ENCODE measurements at places on chromosomes 4 and X.

- DNase-seq = no peak
Measured at GRCh38 chr4:58962424-58962823, 1852.2 kb upstream of the IGFBP7 start.

DNA sequence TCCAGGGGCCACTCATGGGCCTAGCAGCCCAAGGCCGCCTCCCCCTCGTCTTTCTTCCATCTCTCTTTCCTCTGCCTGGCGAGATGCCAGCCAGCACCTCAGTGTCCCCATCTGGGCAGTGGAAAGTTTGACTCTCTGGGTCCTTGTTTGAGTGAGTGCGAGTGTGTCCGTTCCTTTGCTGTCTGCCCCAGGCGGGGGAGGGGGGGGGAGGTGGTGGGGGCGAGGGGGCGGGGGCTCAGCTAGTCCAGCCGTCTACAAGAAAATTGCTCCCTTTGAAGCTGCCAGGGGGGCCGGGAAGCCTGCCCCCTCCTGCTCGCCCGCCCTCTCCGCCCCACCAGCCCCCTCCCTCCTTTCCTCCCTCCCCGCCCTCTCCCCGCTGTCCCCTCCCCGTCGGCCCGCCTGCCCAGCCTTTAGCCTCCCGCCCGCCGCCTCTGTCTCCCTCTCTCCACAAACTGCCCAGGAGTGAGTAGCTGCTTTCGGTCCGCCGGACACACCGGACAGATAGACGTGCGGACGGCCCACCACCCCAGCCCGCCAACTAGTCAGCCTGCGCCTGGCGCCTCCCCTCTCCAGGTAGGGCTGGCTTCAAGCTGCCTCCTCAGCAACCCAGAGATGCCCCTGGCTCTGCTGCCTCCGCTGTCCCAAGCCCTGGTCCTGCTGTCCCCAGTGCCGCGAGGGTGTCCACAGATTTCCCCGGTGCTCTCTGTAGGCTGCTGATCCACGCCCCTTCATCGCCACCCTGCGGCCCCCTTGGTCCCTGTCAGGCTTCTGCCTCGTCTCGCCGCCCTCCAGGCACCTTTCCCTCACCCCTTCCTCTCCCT, at the start of gene BGN:
Gene BGN (plus strand): TSS at position 440 of the 821 bp plus-strand sequence. CDS start 9,652 bp downstream, outside the sequence.
- no peak for DNase-seq

DNA sequence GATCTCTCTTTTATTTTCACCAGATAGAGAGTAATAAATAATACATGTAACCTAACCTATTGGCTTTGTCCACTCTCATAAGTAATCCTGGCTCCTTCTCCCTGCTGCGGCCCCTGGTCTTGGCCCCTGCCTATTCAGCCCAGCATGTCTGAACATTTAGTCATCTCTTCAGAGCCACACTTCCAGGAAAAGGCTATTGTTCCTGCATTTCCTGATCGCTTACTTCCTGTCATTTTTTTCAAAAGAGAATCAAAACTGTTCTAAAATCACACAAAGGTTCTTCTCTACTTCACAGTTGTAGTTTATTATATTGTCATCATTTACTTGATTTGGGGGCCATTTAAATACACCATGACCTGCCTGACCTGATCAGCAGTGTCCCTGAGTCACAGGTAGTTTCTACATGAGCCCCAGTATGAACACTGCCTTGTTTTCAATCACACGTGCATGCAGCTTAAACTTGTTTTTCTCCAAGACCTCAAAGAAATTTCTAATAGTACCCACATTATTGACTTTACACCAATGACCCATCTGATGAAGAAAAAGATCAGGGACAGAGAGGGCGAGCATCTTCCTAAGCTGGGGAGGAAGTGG, 47.4 kb upstream of the KDR start:
- peak; percentile 58 for DNase-seq

DNA sequence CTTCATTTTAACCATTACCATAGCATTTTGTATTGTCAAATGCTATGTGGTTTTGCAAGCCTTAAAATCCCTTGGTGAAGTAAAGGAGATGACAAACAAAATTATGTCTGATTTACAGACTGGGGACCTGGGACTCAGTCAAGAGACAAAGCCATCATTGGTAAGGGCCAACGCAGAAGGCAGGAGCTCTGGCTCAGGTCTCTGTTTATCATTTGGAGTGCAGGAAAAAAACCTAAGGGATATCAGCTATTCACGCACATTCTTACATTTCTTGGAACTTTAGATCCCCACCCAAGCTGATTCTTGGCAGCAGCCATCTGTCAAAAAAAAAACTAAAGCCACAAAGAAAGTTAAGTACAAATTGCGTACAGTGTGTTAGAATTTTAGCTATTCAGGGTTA, 731.9 kb downstream of the STPG2 start:
- DNase-seq = no peak

DNA sequence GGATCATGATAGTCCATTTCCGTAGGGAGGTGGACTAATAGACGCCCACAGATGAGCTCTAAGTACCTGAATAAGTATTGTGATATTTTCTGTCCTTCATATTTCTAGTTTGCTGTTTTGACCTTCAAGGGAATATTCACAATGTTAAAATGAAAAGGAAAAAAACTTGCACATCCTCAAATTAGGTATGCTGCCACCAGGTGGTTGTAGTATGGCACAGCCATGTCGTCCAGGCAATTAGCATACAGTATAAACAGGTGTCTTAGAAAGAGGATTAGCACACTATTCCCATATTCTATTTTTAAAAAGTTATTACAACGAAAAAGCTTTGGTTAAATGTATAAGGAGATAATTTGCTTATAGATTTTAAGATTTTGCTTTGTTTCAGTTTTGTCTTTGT, 802.0 kb downstream of the RPA4 start:
- DNase-seq = no peak

- DNase-seq = no peak
Measured at GRCh38 chr4:90960840-90961239, 833.6 kb downstream of the CCSER1 start.

DNA sequence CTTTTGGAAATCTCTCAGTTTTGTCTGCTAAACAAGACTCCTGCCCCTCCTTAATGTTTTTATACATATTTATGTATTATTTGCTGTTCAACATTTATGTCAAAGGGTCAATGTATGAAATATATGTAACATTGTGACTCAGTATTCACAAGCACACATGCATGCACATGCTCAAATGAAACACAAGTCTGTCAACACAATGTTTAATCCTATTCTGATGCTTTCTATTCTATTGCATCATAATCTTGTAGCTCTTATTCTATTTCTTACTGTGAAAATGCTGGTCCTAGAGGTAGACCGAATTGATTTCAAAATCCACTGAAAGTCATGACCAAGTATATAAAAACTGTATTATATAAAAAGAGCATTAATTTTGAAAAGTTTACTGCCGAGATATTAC, 1463.3 kb downstream of the C4orf33 start:
- DNase-seq = peak; percentile 5

DNA sequence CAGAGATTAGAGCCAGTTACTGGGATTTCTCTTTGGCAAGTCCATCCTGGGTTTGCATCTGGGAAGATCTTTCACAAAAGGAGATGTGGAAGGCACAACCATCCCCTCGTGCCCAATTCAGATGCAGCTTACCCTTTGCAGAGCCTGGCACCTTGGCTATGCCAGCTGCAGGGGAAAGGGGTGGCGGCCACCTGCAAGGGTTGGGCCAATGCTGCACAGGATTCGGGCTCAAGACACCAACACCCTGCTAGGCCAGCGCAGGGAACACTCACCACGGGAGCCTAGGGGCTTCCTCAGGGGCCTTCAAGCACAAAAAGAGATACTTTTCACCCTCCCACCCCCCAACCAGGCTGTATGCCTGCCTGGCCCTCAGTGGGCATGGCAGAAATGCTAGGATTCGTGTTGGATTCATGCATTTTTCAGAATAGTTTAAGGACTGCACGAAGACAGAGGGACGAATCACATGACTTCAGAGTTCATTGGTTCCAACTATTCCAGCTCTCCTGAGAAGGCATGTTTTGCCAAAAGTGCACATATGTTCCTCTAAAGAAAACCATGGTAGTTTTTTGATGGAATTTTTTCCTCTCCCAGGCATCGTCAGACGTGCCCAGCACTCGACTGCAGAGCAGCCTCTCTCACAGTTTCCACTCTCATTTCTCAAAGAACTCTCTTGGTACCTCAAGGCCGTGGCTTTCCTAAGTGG, 94.4 kb downstream of the PHKA2 start:
- no peak for DNase-seq

GRCh38 chrX:51569561-51569960, 49.2 kb downstream of the CENPVL3 start:
- no peak for DNase-seq

DNA sequence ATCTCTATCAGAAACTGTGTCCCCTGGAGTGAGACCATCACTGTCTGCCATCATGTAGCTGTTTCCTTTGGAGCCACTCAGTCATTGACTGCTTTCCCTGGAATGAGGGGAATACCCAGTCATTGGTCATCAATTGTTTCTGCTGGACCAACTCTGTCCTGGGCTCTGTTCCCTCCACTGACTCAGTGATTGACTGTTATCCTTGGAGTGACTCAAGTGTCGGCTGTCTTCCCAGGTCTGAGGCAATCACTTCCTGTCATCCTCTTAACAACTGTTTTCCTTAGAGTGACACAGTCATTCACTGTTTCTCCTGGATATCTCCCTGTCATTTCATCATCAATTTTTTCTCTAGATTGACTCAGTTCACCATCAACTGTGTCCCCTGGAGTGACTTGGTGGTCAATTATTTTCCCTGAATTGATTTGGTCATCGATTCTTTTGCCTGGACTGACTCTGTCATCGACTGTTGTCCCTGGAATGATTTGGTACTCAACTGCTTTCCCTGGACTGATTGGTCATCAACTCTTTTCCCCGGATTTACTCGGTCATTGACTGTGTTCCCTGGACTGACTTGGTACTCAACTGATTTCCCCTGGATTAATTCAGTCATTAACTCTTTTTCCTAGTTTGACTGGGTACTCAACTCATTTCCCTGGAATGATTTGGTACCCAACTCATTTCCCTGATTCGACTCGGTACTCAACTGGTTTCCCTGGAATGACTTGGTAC, 327.9 kb upstream of the VCX start:
- no peak for DNase-seq

- DNase-seq = no peak
Measured at GRCh38 chr4:85367815-85368214, 107.1 kb upstream of the ARHGAP24 start.

- no peak for DNase-seq
Measured at GRCh38 chrX:130079824-130080406, 30.4 kb downstream of the ELF4 start.

- no peak for DNase-seq
Measured at GRCh38 chrX:86146102-86146501, 2.1 kb upstream of the DACH2 start.

- DNase-seq = peak; percentile 7
Measured at GRCh38 chr4:10500776-10501175, 43.5 kb upstream of the ZNF518B start.

GRCh38 chr4:79025170-79025569, 85.9 kb upstream of the PAQR3 start:
- DNase-seq = no peak

GRCh38 chr4:126678618-126679017, 954.1 kb upstream of the INTU start:
- no peak for DNase-seq

DNA sequence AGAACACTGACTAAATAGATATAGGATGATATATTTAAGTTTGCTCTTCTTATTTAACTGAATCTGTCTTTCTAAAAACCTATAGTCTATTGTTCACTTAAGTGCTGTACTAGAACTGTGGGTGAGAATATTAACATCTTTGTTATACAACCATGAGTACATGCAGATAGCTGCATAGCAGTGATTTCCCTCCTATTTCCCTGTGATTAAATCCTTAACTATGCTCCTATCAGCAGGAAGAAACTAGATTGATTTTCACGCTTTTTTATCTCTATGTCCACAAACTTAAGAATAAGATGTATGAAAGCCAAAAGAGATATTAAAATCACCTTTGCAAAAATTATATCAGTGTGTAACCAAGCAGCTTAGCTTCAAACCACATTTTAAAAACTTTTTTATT, 11.3 kb upstream of the UGT2A3 start:
- no peak for DNase-seq

- no peak for DNase-seq
Measured at GRCh38 chrX:105006996-105007395, 213.5 kb downstream of the TEX13A start.

DNA sequence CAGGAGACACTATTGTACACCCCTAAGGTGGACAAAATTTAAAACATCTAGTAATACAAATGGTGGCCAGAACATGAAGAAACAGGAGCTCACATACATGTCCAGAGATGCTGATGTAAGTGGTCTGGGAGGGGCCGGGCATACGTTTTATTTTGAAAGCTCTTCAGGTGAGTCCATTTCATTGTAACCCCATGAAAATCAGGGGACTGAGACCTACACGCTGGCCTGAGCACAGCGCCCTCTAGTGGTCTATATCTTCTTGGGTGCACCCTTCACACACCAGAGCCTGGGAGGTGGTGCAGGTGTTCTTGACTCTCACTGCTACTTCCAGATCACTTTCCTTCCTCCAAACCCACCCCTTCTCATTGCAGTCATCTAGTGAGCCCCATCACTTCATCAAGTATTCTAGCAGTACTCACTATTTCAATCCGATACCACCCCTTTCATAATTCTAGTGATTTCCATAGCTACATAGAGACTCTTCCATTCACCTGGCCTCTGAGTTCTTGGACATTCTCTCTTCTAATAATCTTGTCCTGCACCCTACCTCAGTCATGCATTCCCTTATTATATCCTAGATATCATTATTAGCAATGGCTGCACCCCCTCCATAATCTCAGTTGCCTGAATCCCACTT, 4.3 kb upstream of the TLR6 start:
- no peak for DNase-seq

- no peak for DNase-seq
Measured at GRCh38 chr4:82639971-82640370, 78.2 kb upstream of the TMEM150C start.

DNA sequence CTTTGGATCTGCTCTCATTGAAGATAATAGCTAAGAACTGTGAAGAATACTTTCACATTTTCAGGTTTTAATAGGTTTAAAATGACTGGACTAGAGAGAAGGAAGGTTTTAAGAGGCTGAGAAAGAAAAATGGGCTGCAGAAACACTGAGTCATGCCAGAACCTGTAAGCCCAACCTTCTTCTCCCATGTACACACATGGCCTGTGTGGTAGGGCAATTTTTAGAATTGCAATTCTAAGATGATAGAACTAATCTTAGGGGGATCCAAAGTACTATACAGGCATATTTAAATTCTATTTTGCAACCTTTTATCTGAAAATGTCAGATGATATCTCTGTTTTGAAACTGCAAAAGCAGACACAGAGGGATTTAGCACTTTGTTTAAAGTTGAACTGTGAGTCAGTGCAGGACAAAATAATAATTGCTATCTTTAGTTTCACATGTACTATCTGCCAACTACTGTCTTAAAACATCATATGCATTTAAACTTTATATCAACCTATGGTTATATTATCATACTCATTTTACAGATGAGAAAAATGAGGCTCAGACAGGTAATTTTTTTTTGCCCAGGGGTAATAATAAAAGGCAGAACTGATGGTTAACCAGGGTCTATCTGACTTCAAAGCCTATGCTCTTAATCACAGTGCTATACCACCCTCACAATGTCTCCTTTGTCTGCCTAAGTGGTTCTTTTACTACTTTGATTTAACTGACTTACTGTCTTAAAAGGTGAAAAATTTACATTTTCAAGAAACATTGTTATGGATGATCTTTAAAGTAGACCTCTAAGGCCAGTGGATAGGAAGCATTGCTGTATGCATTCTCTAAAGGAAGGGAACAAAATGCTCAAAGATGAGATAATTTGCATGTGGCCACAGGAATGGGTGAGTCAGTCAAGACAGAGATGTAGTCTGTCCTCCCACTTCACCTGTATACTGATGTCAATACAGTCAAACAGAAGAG, 4.3 kb downstream of the TMPRSS11E start:
- DNase-seq = no peak
